Stimulated activated CD4-positive, alpha-beta T cell treated with anti-CD3 and anti-CD28 coated beads, Interleukin-1b, Interleukin-23, amount 100 ng/mL, for 48 hours (primary cell): ENCODE measurements at places on chromosomes 3 and 15.
A peak's percentile ranks its signal among the peaks of the same experiment; 100 is the strongest.

- no peak for DNase-seq
These were observed 54.6 kb downstream of the EMC4 start for GRCh38 chr15:34279368-34279767.

DNA sequence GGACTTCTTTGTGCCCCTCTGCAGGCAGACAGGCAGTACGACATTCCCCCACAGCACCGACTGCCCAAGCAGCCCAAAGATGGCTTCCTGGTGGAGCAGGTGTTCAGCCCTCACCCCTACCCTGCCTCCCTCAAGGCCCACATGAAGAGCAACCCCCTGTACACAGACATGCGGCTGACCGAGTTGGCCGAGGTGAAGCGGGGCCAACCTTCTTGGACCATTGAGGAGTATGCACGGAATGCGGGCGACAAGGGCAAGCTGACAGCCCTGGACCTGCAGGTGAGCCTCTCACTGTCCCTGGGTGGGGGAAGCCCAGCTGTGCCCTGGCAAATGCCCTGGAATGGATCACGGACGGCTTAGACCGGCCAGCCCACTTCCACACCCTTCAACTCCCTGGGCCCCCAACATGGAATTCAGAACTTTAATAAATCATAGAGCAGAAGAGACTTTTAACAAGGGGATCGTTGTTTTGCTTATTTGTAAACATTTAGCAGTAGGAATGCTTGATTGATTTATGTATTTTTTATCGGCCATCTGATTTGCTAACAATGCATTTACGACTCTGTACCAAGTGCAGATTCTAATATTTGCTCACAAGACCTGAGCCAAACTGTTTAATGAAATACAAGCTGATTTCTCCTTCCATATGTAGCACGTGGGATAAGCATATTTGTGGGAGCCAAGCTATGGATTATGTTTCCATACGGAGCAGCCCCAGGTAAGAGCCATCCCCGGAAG is 31.1 kb downstream of the MINAR1 start:
- no peak for DNase-seq

GRCh38 chr3:145370870-145371269 is 790.1 kb downstream of the PLOD2 start:
- no peak for DNase-seq

- no peak for DNase-seq
These were observed 98.0 kb upstream of the RORA start for GRCh38 chr15:61327019-61327631.

GRCh38 chr15:49902685-49903501 is 216.1 kb downstream of the ATP8B4 start:
- DNase-seq, result no peak

- DNase-seq, result no peak
These were observed 9.4 kb upstream of the BUB1B start for GRCh38 chr15:40151499-40151898.

DNA sequence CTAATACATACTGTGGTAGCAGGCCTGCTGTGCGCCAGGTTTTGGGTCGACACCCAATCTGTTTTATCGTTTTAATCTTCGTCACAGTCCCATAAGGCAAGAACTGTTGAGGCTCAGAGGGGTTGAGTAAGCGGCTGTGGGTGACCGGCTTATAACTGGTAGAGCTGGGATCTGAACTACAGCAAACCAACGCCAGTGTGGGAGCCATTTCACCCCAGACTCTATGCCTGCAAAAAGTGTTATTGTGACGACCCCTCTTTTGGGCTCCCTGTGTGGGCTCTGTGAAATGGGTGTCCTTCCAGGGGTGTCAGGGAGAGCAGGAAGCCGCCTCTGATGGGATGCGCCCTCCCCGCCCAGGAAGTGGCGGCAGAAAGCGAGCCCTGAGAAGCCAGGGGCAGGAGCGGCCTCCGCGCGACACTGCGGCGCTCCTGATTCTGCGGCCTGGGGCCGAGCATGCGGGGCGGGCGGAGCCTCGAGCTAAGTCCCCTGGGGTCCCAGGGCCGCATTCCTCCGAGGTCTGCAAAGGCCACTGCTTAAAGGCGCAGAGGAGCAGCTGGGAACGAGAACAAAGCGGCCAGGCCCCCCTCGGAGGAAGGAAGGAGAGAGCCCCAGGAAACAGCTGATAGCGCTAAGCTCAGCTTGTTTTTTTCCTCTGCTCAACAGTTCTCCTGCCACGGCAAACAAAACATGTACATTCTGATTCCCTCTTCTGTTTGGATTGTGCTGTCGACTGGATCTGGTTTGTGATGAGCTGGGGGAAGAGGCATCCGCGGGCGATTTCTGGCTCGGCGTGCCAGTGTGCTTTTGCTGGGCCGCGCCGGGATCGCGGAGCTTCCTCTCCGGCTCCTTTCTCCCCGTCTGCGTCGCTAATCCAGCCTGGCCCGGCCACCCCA is 33.9 kb downstream of the GRK7 start:
- peak; percentile 16 for DNase-seq

DNA sequence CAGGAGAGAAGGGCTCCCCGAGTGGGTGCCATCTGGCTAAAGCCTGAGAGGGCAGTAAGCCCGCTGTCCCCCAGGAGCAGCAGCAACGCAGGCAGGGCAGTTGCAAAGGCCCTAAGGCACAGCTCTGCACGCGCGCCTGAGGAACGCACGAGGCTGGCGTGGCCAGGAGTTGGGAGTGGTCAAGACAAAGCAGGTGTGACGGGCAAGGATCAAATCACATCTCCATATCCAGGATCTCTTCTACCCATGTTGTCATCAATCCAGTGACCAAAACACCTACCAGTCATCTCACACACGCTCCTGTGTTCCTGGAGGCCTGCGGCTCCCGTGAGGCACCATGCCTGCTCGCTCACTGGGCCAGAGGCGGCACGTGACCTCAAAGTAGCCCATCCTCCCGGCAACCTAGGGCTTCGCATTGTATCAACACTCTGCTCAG is 59.5 kb downstream of the ERC2 start:
- DNase-seq, result no peak

DNA sequence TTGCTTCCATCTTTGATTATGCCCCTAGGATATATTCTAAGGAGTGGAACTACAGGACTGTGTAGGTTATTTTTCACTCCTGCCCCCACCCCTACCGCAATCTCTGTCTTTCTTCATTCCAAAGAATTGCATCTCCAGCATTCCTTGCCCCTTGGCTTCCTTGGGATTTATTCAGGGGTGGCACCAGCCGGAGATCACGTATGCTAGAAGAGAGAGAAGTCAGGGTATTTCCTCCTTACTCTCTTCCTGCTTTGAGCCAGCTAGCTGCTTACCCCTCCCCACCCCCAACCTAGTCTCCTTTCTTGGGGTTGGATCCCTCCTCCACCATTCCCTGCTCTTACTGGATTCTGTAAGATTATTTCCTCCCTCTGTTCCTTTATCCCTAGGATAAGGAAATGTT is 35.0 kb upstream of the DENND4A start:
- DNase-seq, result no peak

DNA sequence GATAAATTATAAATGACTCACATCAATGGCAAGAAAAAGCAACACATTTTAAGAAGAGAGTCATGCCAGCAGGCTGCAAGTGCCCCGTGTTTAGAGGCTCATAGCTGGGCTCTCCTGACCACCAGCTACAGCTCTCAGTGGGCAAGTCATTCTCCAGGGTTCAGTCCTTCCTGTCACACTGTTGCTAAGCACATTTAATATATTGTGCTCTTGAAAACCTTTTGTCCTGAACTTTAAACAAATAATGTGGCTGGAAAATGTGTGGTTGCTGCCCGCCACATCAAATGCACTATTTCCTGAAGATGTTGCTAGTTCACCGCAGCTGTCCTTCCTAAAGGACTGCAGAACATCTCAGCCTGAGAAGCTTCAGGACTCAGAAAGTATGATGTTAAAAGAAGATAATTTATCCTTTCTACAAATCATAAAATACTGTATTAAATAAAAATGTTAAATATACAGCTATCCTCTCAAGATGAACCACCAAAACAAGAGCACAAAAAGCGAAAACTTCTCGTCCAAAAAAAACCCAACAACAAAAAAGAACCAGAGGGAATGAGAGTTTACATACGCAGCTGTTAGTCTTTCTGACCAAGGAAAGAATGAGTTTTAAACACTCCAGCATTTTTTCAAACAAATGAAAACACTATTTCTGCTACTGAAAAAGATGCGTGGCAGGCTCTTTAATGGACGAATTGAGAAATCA is 951 bp downstream of the TARS3 start:
- DNase-seq, result peak; percentile 51

GRCh38 chr15:59205839-59206622 is 612 bp upstream of the LDHAL6B start:
- no peak for DNase-seq

DNA sequence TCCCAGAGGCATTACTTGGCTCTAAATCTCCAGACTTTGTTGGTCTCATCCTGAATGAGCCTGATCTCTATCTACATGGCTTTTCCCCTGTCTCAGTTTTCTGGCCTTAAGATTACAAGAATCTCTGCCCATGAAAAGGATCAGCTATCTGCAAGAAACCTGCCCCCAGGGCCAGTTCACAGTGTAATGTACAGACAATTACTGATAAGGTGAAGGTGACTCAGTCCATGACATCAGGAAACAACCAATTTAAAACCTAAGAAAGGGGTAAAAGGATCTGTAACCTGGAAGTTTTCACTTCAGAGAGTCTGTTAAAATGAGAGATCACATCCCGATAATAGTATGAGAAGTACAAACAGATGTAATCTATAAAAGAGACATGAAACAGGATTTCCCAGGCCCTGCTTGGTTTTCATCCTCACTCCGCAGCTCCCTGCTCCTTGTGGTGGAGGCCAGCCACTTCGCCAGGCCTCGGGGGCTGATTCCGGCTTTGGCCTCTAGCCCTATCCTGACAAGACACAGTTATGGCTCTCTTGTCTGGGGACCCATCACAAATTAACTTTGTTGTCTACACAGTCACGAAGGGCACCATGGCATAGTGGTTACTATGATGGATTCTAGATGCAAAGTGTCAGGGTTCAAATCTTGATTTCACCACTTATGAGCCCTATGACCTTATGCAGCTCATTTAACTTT is 136.9 kb downstream of the THSD4 start:
- DNase-seq, result no peak

DNA sequence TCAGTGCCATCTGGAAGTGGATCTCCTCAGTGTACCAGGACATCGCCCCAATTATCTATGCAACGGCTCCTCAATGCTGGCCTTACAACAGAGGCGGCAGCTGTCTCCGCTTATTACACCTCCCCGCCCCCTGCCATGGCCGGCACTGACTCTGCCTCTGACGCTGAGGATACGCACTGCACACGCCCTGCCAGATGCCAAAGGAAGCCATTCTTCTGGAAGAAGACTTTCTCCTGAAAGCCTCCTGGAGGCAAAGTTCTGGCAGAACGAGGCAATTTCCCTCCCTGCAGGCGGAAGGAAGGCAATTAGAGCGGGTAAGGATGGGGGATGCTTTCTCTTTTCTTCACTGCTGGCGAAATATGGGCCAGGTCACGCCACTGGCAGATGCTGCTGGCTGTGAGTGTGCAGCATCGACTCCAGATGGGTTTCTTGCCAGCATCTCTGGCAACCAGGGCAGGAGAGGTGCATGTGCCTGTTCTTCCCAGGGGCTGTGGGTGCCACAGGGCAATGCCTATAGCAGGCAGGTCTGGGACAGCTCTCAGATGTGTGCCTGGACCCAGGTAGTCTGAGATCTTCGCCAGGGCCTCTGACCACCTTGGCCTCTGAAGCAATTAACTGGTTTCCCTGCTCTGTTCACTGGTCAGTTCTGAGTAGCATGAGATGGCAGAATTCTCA is 62.2 kb upstream of the MRPS22 start:
- no peak for DNase-seq

DNA sequence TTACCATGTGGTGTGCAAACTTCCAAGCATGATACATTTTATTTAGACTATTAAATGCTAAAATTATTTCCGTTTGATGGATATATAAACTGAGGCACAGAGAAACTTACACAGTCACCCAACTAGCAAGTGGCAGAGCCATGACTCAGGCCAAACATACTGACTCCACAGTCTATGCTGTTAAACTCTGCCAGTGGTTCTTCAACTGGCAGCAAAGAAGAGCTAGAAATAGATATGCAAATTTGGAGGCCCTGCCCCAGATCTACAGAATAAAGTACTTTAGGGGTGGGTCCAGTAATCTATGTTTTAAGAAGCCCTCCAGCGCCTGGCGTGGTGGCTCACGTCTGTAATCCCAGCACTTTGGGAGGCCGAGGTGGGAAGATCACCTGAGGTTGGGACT is 400.0 kb downstream of the FOXP1 start:
- DNase-seq, result no peak

DNA sequence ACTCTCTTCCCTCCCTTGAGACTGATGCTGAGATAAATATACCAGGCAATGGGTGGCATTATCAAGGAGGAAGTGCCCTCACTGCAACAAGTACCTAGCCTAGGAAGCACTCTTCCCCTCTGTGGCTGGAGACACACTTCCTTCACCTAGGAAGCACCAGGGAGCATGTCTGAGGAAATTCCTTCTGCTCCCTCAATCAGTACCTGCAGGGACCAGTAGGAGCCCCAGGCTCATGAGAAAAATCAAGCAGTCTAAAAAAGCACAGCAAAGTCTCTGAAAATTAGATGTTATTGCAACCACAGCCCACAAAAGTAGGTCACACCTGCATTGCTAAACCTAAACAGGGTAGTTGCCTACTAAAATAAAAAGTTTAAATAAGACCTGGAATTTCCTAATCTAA is 78.2 kb upstream of the TRPM1 start:
- DNase-seq, result no peak

DNA sequence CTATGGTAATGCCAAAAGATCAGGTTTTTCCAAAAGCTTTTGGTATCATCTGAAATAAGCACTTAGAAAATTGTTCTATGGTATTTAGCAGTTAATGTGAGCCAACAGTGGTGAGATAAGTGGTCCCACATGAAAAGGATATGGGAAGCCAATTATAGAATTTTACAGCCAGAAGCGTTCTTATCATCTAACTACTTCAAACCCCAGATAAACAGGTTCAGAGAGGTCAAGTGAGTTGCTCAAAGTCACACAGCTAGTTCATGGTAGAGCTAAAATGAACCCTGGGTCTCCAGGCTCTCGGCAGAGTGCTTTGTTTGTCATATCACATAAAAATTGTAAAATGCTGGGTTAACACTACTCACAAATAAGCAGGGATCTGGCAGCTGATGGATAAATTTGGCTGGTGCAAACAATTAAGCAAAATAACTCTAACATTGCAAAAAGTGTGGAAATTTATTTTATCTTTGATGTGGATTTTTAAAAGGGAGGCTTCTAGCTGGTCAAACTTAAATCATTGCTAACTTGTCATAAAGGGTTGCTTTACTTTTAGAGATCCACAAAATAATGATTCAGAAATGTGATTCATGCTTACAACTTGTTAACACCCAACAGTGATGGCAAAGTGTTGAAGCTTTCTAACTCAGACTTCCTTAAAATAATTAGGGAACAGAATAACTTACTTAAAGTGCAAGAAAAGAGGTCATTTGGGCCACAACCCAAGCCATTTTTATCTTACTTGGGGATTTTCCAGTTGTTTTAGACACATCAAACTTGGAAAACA is 202.8 kb upstream of the TBC1D5 start:
- no peak for DNase-seq

GRCh38 chr15:40322531-40323238 is 807 bp upstream of the INAFM2 start:
- no peak for DNase-seq

GRCh38 chr3:61832375-61833229 is 271.2 kb downstream of the PTPRG start:
- DNase-seq, result no peak

GRCh38 chr15:22989576-22990477 is 9.7 kb upstream of the CYFIP1 start:
- DNase-seq, result no peak
